Stimulated activated CD8-positive, alpha-beta memory T cell treated with anti-CD3 and anti-CD28 coated beads, Interleukin-7, amount 100 ng/mL, for 1 hour (primary cell): ENCODE measurements at places on chromosomes 12 and 14.

DNA sequence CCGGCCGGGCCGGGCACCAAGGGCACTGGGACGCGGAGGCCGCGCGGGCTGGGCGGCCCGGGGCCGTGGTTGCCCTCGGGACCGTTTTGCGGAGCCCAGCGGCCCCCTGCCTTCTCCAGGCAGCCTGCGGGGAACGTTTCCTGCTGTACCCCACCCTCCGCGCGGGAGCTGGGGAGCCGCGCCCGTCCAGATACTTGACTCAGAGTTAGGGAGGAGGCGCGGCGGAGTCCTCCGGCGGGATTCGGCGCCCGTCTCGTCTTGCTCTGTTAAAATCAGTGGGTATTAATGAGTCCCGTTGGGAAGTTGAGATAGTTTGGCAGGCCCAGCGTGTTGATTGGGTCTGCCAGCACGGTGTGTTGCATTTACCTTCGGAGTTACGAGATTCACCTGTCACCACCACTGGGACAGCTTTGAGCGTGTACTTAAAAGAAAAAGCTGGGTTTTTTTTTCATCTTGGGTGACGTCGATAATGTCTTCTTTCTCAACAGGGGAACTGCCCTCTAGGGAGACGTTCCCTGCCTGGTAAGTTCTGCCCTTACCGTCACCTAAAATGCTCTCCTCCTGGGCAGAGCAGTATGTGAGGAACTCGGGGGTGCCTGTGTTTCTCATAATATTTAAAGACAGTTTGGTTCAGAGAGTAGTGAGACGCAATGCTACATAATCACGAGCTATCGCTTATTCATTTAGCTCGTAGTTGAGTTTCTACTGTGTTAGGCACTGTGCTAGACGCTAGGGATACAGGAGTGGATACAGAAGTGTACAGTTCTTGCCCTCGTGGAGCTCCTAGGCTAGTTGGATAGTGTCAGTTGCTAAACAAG is 596 bp downstream of the DLST start:
- no peak for DNase-seq

DNA sequence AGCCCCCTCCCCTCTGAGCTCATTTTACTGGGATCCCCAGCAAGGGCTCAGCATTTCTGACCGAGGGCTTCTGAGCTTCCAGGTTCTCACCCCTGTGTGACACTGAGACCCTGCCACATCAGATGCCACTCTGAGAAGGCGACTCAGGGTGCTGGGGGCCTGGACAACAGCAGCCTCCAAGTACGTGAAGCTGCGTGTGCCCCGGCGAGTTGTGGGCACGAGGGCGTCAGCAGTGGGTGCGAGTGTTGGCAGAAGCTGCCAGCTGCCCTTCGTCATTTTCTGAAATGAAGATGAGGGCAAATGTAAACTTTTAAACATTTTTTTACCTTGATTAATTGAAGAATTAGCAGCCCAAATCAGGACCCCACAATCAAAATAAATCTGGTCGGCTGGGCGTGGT is 32.7 kb upstream of the TEX22 start:
- DNase-seq: no peak

- DNase-seq: no peak
Observed at GRCh38 chr12:117165342-117165741, 24.9 kb downstream of the FBXO21 start.

GRCh38 chr12:24860546-24860945 is 88.4 kb downstream of the BCAT1 start:
- DNase-seq: no peak

- DNase-seq: no peak
Observed at GRCh38 chr14:101715210-101716076, 46.1 kb upstream of the PPP2R5C start.

- no peak for DNase-seq
Observed at GRCh38 chr12:106311139-106311538, 8.6 kb downstream of the TCP11L2 start.

- DNase-seq: no peak
Observed at GRCh38 chr12:13121568-13121967, 18.1 kb upstream of the GSG1 start.

- DNase-seq: no peak
Observed at GRCh38 chr12:53751336-53752191, at the start of gene CISTR. CISTR (minus strand) TSS chr12:53751979.

- no peak for DNase-seq
Observed at GRCh38 chr14:66359500-66359899, 126.7 kb upstream of the CCDC196 start.

DNA sequence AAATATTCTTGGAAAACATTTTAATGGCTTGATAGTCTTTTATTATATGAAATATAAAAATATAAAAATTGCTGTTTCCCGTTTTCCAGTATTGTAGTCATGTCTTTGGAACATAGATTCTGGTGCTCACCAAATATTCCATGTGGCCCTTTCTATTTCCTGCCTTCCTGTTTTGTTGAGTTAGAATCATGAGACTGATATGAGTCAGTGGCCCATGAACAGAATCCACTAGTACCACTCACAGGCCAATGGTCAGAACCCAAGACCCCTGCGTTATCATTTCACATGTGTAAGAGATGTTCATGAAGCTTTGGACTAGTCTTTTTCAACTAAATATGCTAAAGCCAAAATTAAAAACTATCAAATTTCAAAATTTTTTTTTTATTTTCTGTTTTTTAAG is 56.9 kb downstream of the BICD1 start:
- no peak for DNase-seq
